ENCODE measurements at places on chromosomes 7 and 10.

- DNase-seq = no peak
These were observed 63.2 kb downstream of the DGKB start for GRCh38 chr7:14839307-14839706.

- no peak for DNase-seq
These were observed 4.5 kb downstream of the RBP4 start for GRCh38 chr10:93596539-93596938.

DNA sequence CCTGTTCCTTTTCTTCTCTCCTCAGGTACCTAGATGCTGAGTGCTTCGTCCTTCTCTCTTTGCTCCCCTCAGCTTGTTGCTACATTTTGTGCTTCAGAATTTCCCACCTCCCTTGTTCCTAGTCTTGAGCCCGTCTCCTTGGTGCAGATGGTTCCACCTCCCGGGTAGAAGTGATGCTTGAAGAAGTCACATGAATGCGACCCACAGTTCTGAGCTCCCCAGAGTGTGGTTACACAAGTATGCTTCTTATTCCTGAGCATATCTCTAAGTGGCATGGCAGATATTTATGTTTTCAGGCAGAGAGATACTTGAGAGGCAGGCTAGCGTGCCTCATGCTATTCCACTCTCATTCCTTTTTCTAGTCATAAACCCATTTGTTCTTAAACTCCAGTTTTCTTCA, 34.0 kb downstream of the INPP5F start:
- no peak for DNase-seq

DNA sequence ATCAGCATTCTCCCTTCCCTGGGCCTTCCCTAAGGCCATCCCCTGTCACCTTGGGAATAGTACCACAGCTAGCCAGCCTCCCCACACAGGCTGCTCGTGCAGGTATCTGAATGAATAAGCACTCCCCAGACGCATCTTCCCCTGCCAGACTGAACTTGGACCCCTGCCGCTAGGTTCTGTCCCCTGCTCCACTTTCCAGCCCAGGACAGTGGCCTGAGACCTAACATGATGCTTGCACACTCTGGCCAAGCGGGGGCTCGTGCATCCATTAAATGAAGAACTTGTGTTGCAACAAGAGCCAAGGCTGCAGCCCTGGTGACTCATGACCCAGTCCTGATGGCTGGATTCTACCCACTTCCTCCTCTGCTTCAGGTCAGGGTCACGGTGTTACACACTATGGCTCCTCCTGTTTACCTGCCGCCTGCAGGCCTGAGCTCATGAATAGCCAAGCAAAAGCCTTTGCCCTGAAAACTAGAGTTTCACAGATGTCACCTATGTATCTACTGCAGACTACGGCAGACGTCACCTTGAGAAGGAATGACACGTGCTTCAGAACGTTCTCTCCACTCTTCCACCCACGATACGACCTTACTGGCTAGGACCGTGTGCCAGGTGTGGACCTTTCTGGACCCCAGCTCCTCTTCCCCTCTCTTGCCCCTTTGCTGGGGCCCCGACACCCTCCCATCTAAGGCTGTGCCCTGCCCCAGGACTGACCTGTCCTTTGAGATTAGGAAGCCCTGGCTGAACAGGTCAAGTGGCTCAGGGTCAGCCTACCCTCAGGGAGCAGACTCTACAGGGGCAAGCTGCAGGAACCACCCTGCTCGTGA, 6.5 kb downstream of the ASB13 start:
- no peak for DNase-seq

GRCh38 chr10:44368637-44369036, 16.3 kb downstream of the CXCL12 start:
- DNase-seq = no peak

- DNase-seq = no peak
These were observed 180.5 kb upstream of the ASAH2 start for GRCh38 chr10:50431791-50432190.

DNA sequence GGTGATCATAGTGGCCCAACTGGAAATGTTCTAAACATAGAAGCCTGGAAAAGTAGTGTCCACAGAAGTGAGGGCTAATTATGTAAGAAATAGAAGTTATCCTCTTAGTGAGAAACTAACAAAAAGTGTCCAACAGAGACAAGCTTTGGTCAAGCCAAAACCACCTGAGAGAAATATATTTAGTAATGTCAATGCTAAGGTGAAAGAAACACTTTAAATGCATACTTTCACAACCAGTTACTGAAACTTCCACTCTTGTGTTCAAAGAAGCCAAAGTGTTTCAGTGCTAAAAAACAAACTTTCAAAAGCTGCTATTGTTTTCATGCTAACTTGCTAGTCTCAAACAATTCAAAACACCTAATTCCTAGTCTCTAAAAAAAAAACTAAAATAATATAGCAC, 18.1 kb downstream of the RAB11FIP2 start:
- no peak for DNase-seq

DNA sequence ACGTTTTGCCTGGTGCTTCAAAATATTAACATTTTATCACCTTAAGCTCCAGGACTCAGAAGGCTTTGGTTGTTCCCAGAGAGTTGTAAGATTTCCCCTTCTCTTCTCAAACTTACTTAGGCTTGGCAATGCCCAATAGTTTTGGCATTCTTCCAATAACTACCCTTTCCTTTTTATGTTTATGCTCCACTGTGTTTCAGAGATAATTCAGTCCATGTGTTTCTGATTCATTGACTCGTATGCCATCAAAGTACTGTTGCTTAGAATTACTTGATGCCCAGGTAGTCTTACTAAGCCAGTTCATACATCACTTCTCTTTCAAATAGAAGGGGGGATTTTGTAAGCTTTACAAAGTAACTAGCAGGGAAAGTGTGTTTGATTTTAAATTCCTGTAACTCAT, 66.6 kb downstream of the AGMO start:
- no peak for DNase-seq

- no peak for DNase-seq
These were observed 205.7 kb downstream of the KIAA1217 start for GRCh38 chr10:24414597-24414996.

DNA sequence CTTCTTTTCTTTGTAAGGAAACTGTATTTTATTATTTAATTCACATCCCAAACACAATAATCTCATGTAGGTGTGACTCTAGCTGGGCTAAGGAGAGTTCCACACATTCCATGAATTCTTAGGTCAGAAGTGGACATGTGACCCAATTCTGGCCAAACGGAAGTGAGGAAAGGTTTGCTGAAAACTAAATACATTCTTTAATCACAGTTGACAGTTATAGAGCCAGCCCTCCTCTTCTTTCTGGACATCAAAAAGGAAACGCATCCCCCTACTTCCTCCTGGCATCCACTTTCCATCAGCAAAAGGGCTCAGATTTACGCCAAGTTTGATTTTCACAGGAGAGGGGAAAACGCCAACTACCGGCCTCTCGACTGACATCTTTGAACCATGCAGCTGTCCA, 774.4 kb upstream of the POM121L12 start:
- DNase-seq = no peak

GRCh38 chr10:120086066-120086465, 193.5 kb downstream of the SEC23IP start:
- no peak for DNase-seq

DNA sequence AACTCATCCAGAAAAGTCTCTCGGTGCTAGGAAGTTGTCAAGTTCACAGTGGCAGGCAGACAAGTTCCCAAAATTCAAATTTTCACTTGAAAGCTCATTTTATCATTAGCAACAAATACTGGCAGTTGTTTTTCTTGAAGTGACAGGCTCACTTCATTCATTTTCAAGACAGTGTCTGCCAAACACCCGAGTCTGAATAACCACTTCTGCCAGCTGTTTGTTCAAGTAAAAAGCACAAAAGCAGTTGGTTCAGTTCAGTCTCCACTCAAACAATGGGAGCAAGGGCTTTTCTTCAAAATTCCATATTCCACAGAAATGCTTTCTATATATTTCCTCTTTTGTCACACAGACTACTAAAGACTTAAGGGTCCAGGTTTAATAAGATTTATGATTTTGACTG, 47.7 kb upstream of the ATP6V0A4 start:
- no peak for DNase-seq

GRCh38 chr7:136502162-136502561, 366.3 kb upstream of the CHRM2 start:
- no peak for DNase-seq

GRCh38 chr7:473211-473734, 46.4 kb downstream of the PDGFA start:
- no peak for DNase-seq

DNA sequence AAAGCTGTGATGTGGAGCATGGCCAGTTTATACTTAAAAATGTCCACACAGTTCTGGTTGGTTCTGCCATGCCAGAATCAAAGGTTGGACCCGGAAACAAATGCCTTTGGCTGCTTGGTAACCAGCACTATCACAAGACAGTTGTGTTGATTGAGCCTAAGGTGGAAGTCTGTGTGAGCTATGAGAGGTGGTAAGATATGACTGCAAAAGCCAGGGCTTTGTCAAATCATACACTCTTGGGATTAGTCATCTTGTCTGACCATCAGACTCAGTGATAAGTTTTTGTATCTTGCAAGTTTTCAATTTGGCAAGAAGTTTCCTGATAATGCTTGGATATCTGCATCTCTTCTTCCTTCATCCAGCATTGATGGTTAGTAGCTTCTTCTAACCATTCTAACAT, 35.5 kb downstream of the GPR141 start:
- no peak for DNase-seq

- no peak for DNase-seq
These were observed 8.5 kb upstream of the GOT1 start for GRCh38 chr10:99438890-99439289.

GRCh38 chr7:132116369-132116768, 459.9 kb downstream of the PLXNA4 start:
- no peak for DNase-seq

DNA sequence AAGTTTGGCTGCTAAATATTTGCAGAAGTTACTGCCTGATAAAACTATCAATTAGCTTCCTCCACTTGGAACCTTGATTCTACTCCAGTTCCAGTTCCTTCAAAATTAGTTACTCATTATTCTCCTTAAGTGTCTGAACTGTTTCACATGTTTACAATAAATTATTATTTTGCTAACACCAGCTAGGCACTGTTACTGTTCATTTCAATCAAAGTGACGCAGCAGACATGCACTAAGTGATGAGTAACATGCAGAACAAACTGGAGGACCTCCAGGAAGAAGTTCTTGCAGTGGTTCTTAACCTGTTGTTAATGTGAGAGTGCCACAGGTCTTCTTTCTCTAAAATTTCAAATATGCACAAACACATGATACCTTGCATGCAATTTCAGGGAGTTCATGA, 491.8 kb upstream of the SEMA3A start:
- DNase-seq = no peak

DNA sequence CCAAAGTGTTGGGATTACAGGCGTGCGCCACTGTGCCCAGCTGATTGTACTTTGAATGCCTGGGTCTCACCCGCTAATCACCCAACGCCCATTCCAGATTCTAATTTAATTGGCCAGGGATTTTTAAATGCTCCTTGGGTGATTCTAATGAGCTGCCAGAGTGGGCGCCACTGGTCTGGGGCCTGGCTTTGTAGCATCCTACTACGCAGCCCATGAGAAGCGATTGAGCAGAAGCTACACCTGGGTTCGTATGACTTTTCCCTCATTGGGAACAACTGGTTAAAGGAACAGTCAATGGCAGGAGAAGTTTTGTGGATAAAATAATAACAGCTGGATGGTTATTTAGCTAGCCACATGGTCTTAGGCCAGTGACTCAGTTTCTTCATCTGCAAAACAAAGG, 108.0 kb downstream of the SPAG6 start:
- no peak for DNase-seq

GRCh38 chr10:130756651-130757050, 554.9 kb downstream of the TCERG1L start:
- no peak for DNase-seq

GRCh38 chr7:77687100-77687746, 9.0 kb upstream of the RSBN1L start:
- DNase-seq = no peak

GRCh38 chr10:24851629-24852028, 100.8 kb downstream of the PRTFDC1 start:
- no peak for DNase-seq

DNA sequence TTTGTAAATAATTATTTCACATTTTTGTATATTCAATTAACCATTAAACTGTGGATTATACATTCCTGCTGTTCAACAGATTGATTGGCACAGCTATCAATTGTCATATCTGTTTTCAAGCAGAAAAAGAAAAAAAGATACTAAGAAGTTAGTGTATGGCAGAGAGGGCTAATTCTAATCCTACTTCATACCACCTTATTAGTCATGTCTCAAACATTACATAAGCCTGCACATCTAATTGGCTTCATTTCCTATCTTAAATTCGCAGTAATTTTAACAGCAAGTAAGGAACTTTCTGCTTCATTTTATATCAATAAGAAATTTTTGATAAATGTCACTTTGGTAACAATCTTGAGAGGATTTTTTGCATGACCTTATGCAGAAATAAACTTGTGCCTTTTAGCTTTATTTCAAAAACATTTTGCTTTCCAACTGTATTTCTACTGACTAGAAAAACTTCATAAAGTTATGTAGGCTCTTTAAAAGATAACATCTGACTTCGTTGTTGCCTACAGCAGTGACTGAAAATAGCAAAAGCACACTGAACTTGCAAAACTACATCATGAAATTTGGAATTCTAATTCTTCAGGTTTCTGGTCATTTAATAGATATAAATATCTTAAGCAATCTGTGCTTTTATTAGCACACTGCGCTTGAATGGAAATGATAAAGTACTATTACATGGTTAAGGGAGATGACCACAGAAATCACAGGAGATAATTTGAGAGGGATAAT, 111.5 kb downstream of the SEMA3C start:
- no peak for DNase-seq

- DNase-seq = no peak
These were observed 6.4 kb upstream of the PRKCQ start for GRCh38 chr10:6586501-6586900.

- DNase-seq = no peak
These were observed 57.8 kb downstream of the BAMBI start for GRCh38 chr10:28734938-28735759.

GRCh38 chr7:7764520-7765396, 46.4 kb upstream of the RPA3 start:
- no peak for DNase-seq

DNA sequence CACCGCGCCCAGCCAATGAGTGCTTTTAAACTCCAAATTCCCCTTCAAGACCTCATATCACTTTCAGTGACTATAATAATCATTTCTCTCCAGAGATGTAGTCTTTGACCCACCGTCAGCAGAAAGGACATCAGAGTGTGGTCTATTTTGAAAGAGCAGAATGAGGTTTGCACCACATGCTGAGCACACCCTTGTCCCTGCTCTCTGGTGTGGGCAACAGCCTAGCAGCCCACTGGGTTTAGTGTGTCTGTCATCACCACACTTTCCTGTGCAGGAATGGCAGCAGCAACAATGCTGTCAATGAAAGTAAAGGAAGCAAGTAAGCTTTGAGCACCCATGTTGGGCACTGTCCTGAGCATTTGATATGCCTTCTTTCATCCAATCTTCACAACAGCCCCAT, 122.4 kb downstream of the PLXNA4 start:
- no peak for DNase-seq

- DNase-seq = no peak
These were observed 202.1 kb upstream of the SMIM30 start for GRCh38 chr7:113320419-113320818.

DNA sequence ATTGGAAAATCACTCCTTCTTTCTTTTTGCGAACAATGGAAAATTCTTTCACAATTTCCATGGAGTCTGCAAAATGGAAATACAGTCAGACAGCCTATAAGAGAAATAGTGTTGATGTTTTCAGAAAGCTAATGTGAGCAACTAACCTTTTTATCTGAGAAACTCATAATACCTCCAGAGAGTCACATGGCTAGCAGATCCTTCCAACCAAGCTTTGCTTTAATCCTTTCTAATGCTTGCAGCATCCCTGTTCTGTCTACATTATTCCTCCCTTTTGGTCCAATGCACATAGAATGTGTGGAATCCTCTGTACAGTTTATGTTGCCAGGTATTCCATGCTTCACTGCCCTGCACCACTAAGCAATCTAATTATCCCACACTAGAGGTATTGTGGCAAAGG, 717.5 kb upstream of the LRRN3 start:
- DNase-seq = no peak
